Activated effector memory CD4-positive, alpha-beta T cell treated with anti-CD3 and anti-CD28 coated beads, Interleukin-2, amount 50 U/mL, for 16 hours (primary cell): ENCODE measurements at places on chromosomes 2 and 18.

GRCh38 chr2:38892819-38893218 lies 3.1 kb downstream of the ARHGEF33 start:
- no peak for DNase-seq

DNA sequence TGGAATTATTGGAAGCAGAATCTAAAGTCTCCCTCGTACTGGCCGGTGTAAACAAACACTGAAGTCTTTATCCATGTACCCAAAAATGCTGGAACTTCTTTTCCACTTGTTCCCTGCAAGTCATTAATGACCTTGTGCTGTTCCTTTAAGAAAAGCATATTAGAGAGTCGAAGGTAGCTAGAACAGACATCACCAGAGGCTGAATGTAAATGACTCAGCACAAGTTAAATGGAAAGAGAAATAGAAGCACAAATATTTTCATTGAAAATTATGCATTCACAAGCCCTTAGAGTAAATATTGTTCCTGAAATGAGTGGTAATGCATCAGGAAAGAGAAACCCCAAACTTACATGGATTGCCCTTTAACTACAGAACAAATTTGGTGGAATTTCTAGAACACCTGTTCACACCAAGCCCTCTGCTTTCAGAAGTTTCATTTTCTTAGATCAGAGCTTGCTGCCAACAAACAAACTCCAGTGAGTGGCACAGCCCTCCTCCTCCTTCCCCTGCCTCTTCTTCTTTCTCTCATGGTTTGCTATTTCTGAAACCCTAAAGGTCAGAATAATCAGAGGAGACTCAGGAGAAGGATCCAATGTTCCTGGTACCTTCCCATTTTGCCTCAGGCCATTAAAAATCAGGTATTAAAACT lies 264.3 kb downstream of the TXNL1 start:
- no peak for DNase-seq

DNA sequence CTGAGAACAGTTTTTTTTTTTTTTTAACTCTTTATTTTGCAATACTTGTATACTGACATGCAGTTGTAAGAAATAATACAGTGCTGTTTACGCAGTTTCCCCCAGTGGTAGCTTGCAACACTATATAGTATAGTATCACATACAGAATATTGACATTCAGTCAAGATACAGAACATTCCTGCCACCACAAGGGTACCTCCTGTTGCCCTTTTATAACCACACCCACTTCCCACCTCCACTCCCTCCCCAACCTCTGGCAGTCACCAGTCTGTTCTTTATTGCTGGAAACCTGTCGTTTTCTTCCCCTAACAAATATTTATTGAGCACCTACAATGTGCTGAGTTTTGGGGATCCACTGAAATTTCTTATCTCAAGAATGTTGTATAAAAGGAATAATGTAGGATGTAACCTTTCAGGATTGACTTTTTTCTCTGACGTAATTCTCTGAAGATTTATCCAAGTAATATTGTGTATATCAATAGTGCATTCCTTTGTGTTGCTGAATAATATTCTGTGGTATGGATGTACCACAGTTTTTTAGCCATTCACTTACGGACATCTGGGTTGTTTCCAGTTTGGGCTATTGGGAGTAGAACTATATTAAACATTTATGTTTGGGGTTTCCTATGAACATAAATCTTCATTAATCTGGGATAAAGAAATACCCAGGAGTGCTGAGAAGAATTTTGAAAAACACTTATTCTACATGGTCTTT lies 51.4 kb upstream of the EML6 start:
- DNase-seq, result no peak

GRCh38 chr2:44205169-44205568 lies 36.5 kb downstream of the PPM1B start:
- DNase-seq, result no peak

DNA sequence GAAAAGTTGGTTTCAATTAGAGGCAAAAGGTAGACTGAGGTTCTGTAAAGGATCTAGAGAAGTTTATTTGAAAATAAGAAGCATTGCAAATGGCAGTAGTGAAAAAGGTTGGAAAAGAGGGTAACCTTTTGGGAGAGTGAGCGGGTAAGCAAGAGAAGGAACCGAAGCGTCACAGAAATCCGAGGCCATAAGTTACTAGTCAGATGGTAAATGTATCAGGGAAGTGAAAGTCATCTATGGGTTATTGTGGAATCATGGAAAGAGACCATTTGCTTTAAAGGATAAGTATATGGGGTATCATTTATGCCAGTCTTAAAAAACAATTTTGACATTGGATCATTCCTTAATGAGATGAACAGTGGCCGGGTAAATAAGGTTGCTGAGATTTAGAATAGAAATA lies 30.5 kb downstream of the EML4 start:
- no peak for DNase-seq
